ENCODE measurements at places on chromosomes 3 and 15.
A peak's percentile ranks its signal among the peaks of the same experiment; 100 is the strongest.

DNA sequence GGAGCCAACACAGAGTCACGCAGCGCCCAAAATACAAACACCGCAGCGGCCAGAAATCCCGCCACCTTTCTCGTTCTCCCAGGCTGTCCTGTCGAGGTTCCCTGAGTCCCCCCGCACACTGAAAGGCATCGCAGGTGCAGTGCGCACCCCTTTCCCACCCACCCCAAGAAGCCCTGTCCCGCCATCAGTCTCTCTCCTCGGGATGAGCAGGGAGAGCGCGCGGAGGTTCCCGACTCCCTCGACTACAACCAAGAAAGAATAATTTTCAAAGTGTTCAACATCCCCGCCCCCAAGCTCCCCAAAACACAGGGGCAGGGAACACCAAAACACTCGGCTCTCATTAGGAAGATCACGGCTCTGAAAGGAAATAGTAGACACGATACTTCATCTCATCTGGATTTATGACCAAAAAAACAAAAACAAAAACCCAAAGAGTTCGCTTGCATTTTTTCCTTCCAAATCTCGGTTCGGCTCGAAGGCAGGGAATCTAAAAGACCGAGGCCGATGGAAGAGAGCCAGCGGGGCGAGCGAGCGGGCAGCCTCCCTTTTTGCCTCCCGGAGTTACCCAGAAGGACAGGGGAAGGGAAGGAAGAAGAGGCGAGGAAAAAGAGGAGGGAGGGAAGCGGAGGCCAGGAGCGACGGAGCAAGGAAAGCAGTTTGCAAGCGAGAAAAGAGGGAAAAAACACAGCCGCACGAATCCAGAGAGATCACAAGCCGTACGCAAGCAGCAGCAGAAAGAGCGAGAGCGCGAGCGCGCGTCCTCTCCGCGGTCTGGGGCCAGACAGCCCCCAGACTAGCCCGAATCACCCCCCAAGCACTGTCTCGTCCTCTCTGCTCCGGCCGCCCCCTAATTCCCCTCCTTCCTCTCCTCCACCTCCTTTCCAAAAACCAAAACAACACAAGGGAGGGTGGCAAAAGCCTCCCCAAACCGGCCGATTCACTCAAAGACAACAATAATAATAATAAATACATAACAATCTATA lies 808 bp downstream of the BCL6 start:
- H3K27me3 ChIP-seq = no peaks in the 10 kb centered on the region
- peak overlapping the region; percentile 87 for H3K4me3 ChIP-seq
- peak overlapping the region; percentile 100 for H3K27ac ChIP-seq

- H3K4me1 ChIP-seq = no peaks in the 10 kb centered on the region
- no peak overlapping the region for H3K4me3 ChIP-seq
- no peaks in the 10 kb centered on the region for H3K27me3 ChIP-seq
- H3K36me3 ChIP-seq = no peaks in the 10 kb centered on the region
- H3K27ac ChIP-seq = no peak overlapping the region
Observed at GRCh38 chr3:27699067-27699466, 23.1 kb downstream of the EOMES start.

GRCh38 chr15:78291698-78292097 lies 7.7 kb downstream of the SKIC8 start:
- peaks cover 66% of the 10 kb centered on the region for H3K36me3 ChIP-seq
- DNase-seq = no peak
- no peak overlapping the region for H3K4me3 ChIP-seq

DNA sequence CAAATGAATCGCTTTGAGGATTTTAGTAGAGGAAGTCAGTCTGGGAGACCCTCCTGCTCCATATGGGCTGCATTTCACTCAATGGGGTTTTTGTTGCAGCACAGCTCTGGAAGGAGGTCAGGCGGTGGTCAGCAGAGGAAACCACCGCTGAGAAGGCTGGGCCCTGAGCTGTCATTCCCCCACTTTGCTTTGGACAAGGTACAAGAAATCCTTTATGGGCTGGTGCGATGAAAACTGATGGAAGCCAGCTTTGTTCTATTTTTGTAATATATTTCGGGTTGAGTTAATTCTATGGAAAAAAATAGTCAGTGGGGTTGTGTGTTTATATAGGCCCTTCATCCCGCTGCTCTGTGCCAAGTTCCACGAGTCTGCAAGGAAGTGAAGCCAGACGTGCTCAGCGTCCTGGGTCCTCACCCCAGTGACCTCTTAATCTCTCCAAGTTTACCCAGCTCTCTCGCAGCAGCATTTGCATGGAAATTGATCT lies 157.1 kb upstream of the TMC3 start:
- H3K27ac ChIP-seq = no peak overlapping the region
- no peak for DNase-seq

- H3K4me3 ChIP-seq = no peak overlapping the region
- no peaks in the 10 kb centered on the region for H3K27me3 ChIP-seq
- peaks cover 3% of the 10 kb centered on the region for H3K36me3 ChIP-seq
- H3K4me1 ChIP-seq = no peaks in the 10 kb centered on the region
Observed at GRCh38 chr3:113730550-113730949, 15.5 kb downstream of the NAA50 start.

DNA sequence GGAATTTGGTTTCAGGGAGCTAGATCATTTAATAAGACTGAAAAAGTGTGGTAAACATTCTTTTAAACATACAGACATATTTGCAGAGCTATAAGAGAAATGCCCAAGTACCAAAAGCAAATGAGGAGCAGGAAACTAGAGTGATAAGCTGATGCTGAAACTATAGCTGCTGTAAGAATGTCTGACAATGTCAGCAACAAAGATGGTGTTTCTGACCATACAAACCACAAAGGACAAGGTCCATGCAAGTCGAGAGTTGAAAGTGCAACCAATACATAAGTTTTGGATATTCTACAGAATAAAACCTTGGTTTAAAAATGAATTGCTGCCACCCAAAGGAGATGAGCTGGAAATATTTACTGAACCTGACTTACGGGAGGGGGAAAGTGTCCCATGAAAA lies 610.2 kb downstream of the TBL1XR1 start:
- DNase-seq = no peak
- H3K4me1 ChIP-seq = no peaks in the 10 kb centered on the region
- no peaks in the 10 kb centered on the region for H3K27me3 ChIP-seq
- no peak overlapping the region for H3K4me3 ChIP-seq
- H3K36me3 ChIP-seq = no peaks in the 10 kb centered on the region

DNA sequence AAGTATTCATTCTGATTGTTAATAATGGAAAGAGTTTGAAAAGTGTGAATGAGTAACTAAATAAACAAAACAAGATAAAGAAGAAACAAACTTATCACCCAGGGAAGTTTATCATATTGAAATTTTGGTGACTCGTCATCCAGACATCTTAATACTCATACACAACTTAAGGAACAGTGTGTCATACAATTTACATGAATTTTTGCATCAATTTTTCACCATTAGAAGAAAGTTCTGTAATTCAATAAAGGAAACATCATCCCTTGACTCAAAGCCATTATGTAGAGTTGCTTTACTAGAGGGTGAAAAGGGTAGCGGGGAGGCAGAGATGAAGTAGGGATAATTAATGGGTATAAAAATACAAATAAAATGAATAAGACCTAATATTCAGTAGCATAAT lies 536.2 kb downstream of the GRM7 start:
- H3K27me3 ChIP-seq = no peaks in the 10 kb centered on the region
- no peaks in the 10 kb centered on the region for H3K4me1 ChIP-seq
- H3K4me3 ChIP-seq = no peak overlapping the region
- no peak for DNase-seq
- H3K27ac ChIP-seq = no peak overlapping the region

DNA sequence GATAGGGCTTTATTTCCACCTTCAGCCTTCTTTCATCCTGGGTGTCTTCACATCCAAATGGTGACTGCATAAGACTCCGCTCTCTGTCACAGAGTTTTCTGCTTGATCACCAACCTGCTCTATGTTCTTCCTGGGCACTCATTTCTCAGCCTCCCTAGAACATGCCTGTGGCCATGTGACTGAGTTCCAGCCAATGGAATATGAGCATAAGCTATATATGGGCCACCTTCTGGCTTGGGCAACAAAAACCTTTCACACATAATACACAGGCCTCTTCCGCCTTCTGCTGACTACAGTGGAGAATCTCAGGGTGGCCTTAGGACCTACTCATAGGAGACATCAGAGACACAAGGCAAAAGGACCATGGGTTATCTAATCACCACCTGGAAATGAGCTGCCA lies 51.2 kb upstream of the MED12L start:
- H3K36me3 ChIP-seq = no peaks in the 10 kb centered on the region
- no peak overlapping the region for H3K4me3 ChIP-seq
- no peak for DNase-seq
- no peak overlapping the region for H3K27ac ChIP-seq

DNA sequence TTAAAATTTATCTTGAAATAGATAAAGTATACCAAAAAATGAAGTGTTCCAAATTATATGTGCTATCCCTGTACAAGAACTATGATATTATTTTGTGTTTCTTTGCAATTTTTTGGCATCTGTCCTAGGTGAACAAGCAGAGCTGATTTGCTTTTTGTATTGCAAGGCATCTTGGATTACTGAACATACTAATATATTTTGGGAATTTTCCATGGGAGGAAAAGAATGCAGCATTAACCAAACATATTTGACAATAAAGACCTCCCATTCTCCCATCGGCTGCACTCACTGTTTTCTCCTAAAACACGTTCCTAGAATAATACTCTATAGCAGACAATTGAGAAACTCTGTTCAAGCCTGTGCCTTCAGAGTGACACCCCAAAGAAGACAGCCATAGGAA lies 265.1 kb upstream of the ALCAM start:
- no peak overlapping the region for H3K4me3 ChIP-seq
- no peak overlapping the region for H3K27ac ChIP-seq
- no peaks in the 10 kb centered on the region for H3K4me1 ChIP-seq

GRCh38 chr3:124843506-124844177 lies 43.5 kb downstream of the ITGB5 start:
- no peaks in the 10 kb centered on the region for H3K27me3 ChIP-seq
- H3K4me1 ChIP-seq = peaks cover 10% of the 10 kb centered on the region
- no peaks in the 10 kb centered on the region for H3K36me3 ChIP-seq
- no peak for DNase-seq
- H3K4me3 ChIP-seq = no peak overlapping the region
- no peak overlapping the region for H3K27ac ChIP-seq

GRCh38 chr15:55522742-55523450 lies 14.9 kb upstream of the DNAAF4 start:
- no peak overlapping the region for H3K27ac ChIP-seq
- no peaks in the 10 kb centered on the region for H3K4me1 ChIP-seq
- DNase-seq = no peak
- no peak overlapping the region for H3K4me3 ChIP-seq
- H3K36me3 ChIP-seq = no peaks in the 10 kb centered on the region
- no peaks in the 10 kb centered on the region for H3K27me3 ChIP-seq

GRCh38 chr3:45972534-45973402 lies 22.9 kb downstream of the FYCO1 start:
- peaks cover 46% of the 10 kb centered on the region for H3K36me3 ChIP-seq
- DNase-seq = peak; percentile 68
- no peaks in the 10 kb centered on the region for H3K27me3 ChIP-seq
- peaks cover 31% of the 10 kb centered on the region for H3K4me1 ChIP-seq

GRCh38 chr3:133503409-133503808 lies 70.1 kb upstream of the CDV3 start:
- DNase-seq = no peak
- no peak overlapping the region for H3K4me3 ChIP-seq
- no peak overlapping the region for H3K27ac ChIP-seq
- no peaks in the 10 kb centered on the region for H3K36me3 ChIP-seq
- peaks cover 15% of the 10 kb centered on the region for H3K4me1 ChIP-seq
- no peaks in the 10 kb centered on the region for H3K27me3 ChIP-seq

GRCh38 chr3:29486096-29486495 lies 205.2 kb downstream of the RBMS3 start:
- H3K4me3 ChIP-seq = no peak overlapping the region
- no peak overlapping the region for H3K27ac ChIP-seq
- no peak for DNase-seq
- H3K36me3 ChIP-seq = no peaks in the 10 kb centered on the region

GRCh38 chr15:99631255-99631654 lies 65.5 kb downstream of the MEF2A start:
- no peaks in the 10 kb centered on the region for H3K4me1 ChIP-seq
- DNase-seq = peak; percentile 31
- peaks cover 10% of the 10 kb centered on the region for H3K36me3 ChIP-seq

DNA sequence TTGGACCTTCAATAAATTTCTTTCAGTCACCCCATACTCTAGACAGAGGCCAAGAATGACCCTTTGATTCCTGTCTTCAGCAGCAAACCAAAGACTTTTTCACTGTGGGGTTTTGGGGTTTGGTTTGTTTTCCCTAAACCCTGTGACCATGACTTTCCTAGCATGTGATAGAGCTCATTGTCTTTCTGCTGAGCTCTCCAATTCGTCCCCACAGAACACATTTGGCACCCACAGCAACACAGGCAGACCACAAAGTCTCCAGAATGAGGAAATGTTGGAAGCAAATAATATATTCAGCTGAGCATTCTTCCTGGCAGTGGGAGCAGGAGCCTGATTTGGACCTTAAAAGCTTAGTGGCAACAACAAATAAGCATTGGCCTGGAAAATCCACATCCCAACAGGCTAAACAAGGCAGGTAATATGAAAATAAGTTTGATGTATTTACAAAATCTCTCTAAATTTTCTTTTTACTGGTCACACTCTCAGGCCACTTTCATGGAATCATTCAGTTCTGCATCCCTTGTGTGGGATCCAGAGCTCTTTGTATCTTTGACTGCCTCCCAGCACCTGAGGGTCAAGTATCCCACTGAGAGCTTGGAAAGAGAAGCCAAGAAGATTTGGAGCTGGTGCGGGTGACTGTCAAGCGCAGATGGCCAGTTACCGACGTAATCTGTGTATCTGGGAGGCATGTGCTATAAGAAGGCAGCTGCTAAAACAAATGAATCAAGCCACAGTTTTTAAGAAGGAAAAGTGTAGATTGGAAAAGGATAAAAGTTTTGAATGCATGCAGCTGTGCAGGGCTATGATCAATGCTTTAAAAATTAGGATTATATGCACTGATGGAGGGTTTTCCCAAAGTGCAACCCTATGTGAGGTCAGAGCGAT lies 36.5 kb upstream of the CPB1 start:
- H3K27ac ChIP-seq = no peak overlapping the region
- no peak overlapping the region for H3K4me3 ChIP-seq
- H3K4me1 ChIP-seq = no peaks in the 10 kb centered on the region
- DNase-seq = no peak
- H3K36me3 ChIP-seq = no peaks in the 10 kb centered on the region
- no peaks in the 10 kb centered on the region for H3K27me3 ChIP-seq

GRCh38 chr15:94174399-94174802 lies 57.0 kb upstream of the MCTP2 start:
- H3K4me1 ChIP-seq = peaks cover 18% of the 10 kb centered on the region
- DNase-seq = peak; percentile 91
- H3K27me3 ChIP-seq = no peaks in the 10 kb centered on the region
- H3K4me3 ChIP-seq = peak overlapping the region; percentile 20
- H3K36me3 ChIP-seq = no peaks in the 10 kb centered on the region

GRCh38 chr3:190883973-190884832 lies 21.7 kb upstream of the GMNC start:
- no peak overlapping the region for H3K4me3 ChIP-seq
- no peaks in the 10 kb centered on the region for H3K36me3 ChIP-seq
- no peaks in the 10 kb centered on the region for H3K4me1 ChIP-seq
- DNase-seq = peak; percentile 70
- H3K27ac ChIP-seq = no peak overlapping the region

GRCh38 chr3:108124337-108125152 lies 33.7 kb upstream of the CD47 start:
- H3K4me3 ChIP-seq = peak overlapping the region; percentile 26
- peak; percentile 95 for DNase-seq
- H3K27ac ChIP-seq = peak overlapping the region; percentile 91
- H3K36me3 ChIP-seq = no peaks in the 10 kb centered on the region

GRCh38 chr3:189683546-189684255 lies 52.5 kb downstream of the TP63 start:
- H3K36me3 ChIP-seq = no peaks in the 10 kb centered on the region
- DNase-seq = no peak
- no peaks in the 10 kb centered on the region for H3K27me3 ChIP-seq
- H3K27ac ChIP-seq = no peak overlapping the region
- peaks cover 2% of the 10 kb centered on the region for H3K4me1 ChIP-seq
